AG09319 (cell line): ENCODE measurements at places on chromosomes 1 and 21.

DNA sequence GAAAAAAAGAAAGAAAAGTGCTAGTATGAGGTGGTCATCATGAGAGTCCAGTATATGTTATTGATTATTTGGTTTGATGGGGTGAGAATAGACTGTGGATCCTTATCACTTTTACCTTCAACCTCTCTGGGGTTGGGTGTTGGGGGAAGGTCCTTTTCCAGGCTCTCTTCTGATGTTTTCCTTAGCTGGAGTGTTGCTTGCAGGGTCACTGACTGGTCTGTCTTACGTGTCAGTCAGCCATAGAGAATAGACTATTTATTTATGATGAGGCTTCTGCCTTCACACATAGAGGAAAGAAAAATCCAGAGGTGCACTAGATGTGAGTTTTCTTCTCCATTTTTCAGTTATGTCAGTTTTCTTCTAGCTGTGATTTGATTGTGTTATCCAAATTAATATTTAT lies 36.5 kb downstream of the MAP3K21 start:
- no peak for DNase-seq

DNA sequence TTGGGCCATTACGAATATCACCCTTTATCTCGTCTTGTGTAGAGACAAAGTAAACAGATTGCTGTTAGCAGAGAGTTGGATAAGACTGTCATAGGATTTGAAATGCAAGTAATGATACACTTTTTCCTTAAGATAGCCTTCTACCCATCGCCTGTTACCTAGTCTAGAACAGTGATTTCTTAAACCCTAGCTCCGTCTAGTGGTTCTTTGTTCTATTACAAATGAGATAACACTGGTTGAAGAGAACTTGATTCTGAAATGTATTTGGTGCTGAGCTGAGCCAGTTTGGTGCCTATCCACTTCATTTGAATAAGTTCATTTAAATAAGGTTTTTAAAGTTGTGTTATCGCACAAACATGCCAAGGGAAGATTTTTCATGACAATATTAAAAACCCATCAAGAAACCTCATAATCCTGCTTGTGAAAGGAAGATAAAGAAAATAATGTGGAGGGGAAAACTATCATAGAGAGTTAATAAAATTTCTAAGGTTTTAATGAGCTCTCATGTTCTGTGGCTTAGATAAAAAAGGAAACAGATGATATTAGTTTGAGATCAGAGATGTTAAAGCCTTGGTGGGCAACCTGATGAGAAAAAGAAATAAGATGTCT lies 1.5 kb upstream of the KCNH1 start:
- DNase-seq: peak; percentile 31

DNA sequence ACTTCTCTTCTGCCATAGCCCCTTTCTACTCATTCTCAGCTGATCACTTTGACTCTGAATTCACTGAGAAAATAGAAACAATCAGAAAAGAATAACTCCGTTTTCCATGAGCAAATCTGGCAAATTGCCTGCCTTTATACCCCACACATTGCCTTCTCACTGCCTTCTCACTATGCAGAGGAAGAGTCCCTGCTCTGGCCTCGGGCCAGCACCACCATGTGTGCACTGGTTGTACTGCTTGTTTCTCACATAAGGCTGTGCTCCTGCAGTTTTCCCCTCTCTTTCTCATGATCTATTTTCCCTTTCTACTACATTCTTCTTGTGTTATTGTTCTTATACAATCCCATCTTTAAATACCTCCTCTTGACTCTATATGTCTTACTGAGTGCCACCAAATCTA lies 2.3 kb upstream of the HMGCS2 start:
- no peak for DNase-seq

DNA sequence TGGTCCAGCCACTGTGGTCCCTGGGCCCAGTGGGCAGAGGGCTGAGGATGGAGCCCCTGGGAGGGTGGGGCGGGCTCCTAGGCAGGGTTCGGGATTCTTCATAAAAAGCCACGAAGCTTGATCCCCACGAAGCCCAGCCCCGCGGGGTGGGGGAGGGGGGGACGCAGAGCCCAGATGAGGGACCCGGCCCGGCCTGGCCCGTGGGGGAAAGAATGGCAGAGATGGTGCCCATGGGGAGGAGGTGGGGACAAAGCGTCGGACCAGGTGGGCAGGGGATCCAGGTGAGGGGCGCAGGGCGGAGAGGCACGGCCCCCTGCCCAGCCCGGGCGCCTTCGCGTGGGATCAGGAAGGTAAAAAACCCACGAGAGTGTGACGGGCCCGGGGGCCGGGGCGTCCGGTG lies 6.0 kb upstream of the SMIM12 start:
- no peak for DNase-seq

DNA sequence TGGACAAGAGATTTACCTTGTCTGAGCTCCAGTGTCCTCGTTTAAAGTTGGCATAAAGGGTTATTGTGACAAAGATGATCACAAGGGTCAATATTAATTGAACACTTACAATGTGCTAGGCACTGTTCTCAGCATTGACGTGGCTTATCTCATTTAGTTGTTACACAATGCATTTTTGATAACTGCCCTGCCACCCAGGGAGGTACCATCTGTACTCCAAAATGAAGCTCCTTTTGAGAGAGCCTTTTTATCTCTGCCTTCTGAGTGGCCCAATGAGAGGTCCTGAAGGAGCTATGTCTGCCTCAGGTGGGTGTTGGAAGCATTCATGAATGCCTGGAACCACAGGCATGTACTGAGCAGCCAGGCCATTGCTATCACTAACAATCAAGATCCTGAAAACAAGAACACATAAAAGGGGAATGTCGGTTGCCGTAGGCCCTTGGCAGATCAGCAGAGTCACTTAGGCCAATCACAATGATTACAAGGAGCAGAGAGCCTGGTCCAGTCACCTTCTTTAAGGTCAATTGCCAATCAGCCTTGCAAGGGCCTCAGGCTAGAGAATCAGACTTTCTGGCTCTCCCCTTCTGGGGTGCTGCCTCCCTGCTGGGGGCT lies 78.5 kb downstream of the NMNAT2 start:
- DNase-seq: no peak

- peak; percentile 73 for DNase-seq
Observed at GRCh38 chr1:23475134-23475628, 8.8 kb downstream of the ASAP3 start.

DNA sequence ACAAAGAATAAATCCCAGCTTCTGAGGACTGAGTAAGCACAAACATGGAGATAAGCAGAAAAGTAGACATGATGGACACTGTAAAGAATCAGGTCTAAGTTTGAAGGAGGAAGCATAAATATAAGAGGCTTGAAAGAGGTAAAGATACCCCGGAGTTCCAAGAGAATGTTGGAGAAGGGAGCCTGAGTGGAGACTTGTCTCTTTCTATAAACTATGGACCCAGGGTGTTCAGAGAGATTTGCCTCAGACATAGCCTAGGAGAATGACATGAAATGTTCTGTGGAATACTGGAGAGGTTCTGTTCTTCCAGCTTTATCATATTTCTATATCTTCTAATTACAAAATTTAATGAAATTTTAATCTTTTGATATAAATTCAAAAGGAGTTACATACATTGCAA lies 554.3 kb upstream of the B3GALT2 start:
- DNase-seq: no peak

DNA sequence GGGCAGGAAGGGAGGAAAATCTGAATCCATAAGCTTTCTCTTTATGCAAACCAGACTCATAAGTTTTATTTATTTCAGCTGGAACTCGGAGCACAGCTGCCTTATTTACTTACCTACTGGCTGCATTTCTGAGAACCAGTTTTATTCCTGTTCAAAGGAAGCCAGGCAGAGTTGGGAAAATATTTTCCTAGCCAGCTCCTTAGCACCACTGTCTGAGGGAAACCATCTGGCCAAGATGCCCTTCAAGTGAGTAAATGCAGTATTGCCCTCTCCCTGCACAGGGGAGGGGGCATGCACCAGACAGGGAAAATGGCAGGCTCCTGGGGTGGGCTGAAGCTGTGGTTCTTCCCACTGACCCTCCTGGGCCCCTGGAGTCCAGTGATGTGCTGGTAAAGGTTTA lies 28.9 kb upstream of the FMOD start:
- DNase-seq: no peak

GRCh38 chr1:111576547-111576946 lies 43.0 kb upstream of the RAP1A start:
- DNase-seq: no peak

- no peak for DNase-seq
Observed at GRCh38 chr21:19268686-19269085, 865.1 kb upstream of the TMPRSS15 start.

- DNase-seq: no peak
Observed at GRCh38 chr1:74637296-74637695, 36.3 kb downstream of the ERICH3 start.

DNA sequence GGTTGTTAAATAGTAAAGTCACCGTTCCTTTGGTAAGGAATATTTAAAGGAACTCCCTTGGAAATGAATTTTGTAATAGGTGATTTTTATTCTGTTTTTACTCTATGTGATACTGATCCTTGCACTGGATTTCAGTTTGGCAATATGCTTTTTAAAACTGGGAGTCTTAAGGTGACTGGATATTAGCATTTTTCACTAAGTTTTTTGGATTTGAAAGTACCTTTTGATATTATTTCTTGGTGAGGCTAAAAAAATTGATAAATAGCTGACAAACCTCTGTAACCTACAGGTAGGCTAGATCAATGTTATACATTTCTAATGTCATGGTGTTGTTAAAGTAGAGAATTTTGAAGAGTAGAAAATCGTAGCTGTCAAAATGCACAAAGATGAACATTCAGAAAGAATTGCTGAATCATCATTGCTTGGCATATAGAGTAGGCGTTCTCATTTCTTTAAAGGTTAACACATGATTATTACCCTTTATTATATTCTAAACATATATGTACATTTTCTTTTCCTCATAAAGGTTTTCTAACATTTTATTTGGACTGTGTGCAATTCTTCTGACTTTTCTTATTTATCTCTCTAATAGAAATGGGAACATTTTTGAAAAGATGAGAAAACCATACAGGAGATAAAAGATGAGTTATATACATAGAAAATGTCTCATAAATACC lies 1.5 kb upstream of the DNAJB4 start:
- DNase-seq: no peak

DNA sequence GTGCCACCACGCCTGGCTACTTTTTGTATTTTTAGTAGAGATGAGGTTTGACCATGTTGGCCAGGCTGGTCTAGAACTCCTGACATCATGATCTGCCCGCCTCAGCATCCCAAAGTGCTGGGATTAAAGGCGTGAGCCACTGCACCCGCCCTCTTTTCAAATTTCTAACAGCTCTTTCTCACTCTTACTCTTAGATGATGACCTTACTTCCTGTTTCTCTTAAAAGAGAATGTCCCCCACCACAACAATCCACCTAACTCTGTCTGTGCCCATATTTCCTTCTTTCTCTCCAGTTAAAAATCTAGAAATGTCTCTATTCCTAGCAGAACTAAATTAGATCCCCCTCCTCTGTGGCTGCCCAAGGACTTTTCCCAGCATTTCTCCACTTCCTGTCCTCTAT lies 46.6 kb upstream of the RGS2 start:
- no peak for DNase-seq

DNA sequence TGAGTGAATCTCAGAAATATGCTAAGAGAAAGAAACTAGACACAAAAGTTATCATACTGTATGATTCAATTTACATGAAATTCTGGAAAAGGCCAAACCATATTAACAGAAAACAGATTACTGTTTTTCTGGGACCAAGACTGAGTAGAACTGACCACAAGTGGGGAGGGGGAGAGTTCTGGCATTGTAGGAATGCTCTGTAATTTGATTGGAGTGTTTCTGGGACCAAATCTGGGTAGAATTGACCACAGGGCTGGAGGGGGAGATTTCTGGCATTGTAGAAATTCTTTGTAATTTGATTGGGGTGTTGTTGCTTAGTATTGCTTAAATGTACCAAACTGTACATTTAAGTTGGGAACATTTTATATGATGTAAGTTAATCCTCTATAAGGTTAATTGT lies 3.4 kb upstream of the OR10K1 start:
- DNase-seq: no peak

DNA sequence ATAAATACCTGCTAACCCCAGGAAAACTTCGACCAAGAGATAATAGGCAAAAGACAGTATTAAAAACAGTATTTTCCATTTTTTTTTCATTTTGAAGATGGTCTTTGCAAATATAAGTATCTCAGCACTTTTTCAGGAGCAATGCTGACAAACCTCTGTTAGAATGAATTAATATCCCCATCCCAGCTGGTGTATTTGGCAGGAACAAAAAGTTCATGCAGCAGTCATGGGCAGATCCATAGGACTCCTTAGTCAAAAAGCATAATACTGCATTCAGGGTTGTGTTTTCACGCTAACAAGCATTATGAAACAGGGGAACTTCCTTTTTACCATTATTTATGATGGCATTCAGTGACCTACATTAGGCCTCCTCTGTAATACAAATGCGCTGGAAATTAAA lies 344.0 kb downstream of the ST6GALNAC3 start:
- no peak for DNase-seq

- no peak for DNase-seq
Observed at GRCh38 chr1:217253351-217253750, 377.5 kb downstream of the GPATCH2 start.

DNA sequence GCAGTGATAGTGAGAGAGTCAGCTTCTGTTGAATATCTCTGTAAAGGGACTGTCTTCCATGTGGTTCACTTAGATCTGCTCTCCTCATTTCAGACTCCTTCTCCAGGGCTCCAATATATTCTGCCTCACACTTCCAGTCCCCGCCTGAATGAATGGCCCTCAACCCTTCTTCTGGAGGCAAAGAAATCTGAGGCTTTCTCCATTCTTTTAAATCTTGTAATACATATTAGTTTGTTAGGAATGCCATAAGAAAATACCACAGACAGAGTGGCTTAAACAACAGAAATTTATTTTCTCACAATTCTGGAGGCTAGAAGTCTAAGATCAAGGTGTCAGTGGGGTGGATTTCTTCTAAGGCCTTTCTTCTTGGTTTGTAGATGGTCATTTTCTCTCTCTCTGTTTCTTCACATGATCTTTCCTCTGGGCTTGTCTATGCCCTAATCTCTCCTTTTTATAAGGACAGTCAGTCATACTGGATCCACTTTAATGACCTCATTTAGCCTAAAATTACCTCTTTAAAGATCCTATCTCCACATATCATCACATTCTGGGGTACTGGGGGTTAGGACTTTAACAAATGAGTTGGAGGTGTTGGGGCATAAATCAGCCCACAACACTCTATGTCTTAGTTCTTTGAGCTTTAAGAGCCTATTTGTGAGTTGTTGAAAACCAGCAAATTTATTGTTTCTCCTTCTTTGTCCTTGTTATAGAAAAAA lies 128.5 kb upstream of the KCNK2 start:
- no peak for DNase-seq

- no peak for DNase-seq
Observed at GRCh38 chr1:237888143-237888542, 2.6 kb downstream of the ZP4 start.

DNA sequence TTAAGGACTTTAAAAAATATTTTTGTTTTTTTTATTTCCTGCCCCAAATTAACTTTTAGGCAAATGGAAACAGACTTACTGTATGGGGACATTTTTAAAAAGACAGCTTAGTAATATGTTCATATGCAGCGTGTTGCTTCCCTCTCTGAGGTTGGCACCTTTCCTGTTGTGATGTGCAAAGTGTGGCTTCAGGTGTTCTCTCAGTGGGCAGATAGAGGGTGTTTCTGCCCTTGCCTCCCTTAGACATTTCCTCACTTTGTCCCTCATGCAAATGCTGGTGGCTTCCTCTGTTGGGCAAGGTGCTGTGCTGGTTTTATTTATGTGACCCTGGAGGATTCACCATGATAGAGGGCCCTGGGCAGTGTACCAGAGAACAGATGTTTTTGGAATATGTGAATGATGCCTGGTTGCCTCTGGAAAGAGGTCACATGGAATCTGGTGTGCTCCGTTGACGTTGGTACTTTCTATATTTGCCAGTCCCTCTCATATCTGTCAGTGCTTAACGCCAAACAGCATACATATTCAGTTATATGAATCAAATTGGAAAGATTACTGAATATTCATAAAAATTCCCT lies 123.5 kb downstream of the PATJ start:
- no peak for DNase-seq

GRCh38 chr21:38699048-38699447 lies 106.7 kb upstream of the ETS2 start:
- no peak for DNase-seq
